Activated CD8-positive, alpha-beta memory T cell treated with anti-CD3 and anti-CD28 coated beads, Interleukin-2, amount 50 U/mL, for 48 hours (primary cell): ENCODE measurements at places on chromosomes 2 and 18.

DNA sequence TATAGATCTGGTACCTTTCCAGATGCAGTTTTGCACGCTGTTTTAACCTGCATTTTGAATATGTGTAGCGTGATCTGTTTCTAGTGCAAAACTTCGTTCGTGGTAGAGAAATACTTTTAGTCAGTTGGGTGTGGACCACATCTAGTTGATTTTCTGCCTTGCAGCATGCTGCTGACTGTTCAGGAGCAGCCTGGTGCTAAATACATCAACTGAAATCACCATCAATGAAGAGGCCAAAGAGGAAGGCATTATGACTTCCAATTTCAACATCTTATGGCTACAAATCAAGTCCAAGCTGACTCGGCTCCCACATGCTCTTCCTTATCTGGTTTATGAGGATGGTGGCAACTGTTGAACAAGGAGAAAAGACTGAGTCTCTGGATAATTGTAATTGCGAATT, 298.5 kb downstream of the ZNF521 start:
- no peak for DNase-seq

- no peak for DNase-seq
Measured at GRCh38 chr2:9565436-9566153, 10.0 kb upstream of the ADAM17 start.

DNA sequence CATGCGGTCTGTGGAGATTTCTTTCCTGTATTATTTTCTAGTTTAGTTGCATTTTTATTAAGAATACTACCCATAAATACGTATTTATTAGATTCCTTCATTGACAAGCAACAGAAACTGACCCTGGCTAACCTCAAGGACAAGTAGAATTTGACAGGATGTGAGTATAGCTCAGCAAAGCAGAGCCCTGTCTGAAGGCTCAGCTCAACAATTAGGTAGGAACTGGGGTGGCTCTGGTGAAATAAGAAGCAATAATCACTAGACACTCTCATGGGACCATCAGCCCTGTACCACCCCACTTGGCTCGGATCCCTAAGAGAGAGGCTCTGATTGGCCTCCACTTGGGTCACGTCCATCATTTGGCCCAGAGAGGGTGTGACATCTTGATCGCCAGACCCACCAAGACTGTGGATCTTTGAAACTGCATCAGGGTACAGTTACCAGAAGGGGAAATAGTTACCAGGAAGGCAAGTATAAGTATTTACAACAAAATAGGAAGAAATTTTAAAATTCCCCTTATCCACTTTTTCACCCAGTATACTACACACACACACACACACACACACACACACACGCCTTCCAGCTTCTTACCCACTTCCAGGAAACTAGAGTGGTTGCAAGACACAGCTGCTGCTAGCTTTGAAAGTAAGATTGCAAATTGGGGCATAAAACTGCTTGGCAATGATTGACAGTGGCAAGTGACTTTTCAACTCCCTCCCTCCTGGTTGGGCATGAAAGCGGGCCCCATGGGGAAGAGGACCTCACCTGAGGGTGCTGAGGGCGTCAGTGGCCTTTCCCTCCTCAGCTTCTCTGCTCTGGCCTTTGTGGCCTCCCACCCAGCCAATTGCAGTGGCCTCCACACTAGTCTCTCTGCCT, 41.8 kb downstream of the KCTD18 start:
- DNase-seq = no peak

DNA sequence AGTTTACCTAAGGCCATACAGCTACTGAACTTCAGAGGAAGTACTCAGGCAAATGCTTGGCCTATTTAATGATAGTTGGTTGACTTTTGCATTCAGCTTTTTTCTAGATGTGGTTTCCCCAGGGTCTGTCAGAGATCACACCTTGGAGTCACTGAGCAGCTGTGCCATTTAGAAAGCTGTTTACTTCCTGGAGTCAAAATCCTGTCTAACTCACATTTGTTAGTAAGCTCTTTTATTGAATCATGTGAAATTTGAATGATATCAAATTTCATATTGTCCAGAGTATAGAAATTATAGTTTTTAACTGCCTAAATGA, 7.6 kb upstream of the TRIB2 start:
- DNase-seq = no peak

DNA sequence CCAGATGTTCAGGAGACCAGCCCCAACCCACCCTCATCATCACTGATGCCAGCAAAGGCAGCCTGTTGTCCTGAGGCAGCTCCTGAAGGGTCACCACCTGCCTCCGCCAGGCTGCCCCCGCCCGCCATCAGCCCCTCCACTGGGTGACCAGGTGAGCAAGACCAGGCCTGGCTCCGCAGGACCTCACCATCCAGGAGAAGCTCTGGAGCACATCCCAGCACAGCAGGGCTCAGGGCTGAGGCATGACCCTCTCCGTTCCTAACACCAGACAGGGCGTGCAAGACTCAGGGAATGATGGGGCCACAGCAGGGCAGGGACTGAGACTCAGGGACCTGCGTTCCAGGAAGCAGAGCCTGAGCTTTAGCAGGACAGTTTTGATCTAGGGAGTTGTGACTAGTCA, 218.8 kb upstream of the RAB6C start:
- no peak for DNase-seq

GRCh38 chr2:231464576-231465540, 574 bp upstream of the NCL start:
- DNase-seq = peak; percentile 99

GRCh38 chr2:6644261-6644660, 221.4 kb downstream of the CMPK2 start:
- no peak for DNase-seq

DNA sequence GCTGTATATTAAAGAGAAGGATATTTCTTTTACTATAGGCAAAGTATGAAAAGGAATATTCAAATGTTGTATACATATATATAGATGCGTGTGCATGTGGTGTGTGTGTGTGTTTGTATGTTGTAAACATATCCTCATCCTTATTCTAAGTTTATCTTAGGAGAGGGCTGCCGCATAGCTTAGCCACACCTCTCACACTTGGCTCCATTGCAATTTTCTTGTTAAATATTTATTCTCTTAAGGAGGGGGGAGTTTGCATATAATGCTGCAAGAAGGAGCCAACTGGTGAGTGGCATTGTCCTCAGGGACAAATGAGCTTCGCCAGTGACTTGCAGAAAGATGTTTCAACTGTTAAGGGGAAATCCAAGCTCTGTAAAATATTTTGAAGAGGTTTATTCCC, 360.1 kb upstream of the RND3 start:
- no peak for DNase-seq

- DNase-seq = no peak
Measured at GRCh38 chr2:69092857-69093256, 79.9 kb downstream of the ANTXR1 start.

DNA sequence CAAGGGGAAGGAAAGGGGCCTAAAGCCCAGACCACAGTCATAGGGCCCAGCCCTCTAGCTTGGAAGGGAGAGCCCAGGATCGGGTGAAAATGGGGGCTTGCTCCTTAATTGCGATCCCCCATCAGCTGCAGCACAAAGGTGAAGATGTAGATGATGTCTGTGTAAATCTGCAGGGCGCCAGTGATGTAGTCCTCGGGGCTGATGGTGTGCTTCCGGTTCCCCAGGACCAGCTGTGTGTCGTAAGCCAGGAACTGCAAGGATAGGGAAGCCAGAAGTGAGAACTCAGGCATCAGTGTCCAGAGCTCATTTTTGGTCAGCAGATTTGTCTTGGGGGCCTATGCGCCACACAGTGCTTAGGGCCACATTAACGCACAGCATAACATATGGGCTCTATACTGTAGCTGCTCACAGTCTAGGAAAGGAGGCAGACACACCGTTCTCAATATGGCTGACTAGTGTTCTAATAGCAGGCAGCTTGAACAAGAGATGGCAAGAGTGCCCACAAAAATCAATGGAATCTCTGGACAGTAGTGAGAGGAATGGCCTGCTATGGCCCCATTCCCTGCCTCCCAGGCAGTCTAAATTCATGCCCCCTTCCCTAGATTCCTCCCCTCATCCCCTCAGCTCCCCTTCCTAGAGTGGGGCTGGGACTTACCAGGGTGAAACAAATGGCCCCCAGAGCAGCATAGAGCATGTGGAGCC, 5.2 kb downstream of the PNKD start:
- DNase-seq = no peak

- no peak for DNase-seq
Measured at GRCh38 chr2:128384446-128384845, 65.8 kb upstream of the HS6ST1 start.

GRCh38 chr2:42077343-42077742, 29.5 kb downstream of the PKDCC start:
- DNase-seq = no peak

DNA sequence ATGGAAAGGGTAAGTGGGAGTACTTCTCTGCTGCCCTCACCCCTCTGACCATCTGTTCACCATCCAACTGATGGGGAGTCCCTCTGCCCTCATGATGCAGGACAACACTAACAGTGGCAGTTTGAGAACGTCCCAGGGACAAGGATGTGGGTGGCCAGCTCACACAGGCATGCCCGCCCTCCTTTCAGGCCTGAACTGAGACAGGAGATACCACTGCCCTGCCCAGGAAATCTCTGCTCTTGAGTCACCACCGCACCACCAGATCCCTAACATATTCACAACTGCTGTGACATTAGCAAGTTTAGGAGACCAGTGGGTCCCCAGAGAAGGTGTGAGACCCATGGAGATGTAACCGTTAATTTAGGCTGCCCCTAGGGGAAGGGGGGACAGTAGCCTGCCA, 66.2 kb downstream of the TRAPPC8 start:
- no peak for DNase-seq

GRCh38 chr2:9995059-9995458, 43.6 kb downstream of the GRHL1 start:
- peak; percentile 13 for DNase-seq

GRCh38 chr2:43443282-43443681, 152.6 kb downstream of the THADA start:
- DNase-seq = no peak

DNA sequence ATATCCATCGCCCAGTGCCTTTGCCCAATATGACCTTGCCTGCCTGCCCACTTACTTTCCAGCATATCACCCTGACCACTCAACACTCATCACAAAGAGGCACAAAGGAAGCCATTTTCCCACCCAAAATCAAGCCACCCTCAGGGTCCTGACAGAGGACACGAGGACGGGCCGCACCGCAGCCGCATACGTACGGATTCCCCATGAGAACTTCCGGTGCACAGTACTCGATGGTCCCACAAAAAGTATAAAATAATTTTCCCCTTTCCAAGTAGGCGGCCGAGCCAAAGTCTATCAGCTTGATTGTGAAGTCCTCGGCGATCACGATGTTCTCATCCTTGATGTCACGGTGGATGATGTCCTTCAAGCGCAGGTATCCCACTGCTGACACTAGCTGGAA, 10.0 kb upstream of the MTERF4 start:
- DNase-seq = no peak

DNA sequence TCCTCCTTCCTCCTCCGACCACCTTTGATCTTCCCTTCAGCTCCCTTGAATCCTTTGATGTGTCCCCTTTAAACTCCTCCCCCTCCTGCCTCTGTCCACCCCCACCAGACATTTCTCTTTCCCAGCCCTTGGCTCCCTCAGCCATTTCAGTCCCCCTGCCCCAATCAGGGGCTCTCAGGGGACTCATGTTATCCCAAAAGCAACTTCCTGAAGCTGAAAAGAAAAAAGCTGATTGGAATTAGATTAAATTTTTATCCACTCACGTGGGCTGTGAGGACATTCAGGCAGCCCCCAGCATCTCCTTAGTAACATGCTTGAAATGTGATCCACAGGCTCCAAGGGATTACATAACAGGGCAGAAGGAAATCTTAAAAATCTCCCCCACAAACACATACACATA, 81.3 kb downstream of the NEURL3 start:
- DNase-seq = no peak

DNA sequence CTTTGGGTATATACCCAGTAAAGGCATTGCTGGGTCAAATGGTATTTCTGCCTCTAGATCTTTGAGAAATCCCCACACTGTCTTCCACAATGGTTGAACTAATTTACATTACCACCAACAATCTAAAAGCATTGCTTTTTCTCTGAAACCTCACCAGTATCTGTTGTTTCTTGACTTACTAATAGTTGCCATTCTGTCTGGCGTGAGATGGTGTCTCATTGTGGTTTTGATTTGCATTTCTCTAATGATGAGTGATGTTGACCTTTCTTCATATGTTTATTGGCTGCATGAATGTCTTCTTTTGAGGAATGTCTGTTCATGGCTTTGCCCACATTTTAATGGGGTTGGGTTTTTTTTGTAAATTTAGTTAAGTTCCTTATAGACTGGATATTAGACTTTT, 382.6 kb upstream of the ZNF804A start:
- DNase-seq = no peak

DNA sequence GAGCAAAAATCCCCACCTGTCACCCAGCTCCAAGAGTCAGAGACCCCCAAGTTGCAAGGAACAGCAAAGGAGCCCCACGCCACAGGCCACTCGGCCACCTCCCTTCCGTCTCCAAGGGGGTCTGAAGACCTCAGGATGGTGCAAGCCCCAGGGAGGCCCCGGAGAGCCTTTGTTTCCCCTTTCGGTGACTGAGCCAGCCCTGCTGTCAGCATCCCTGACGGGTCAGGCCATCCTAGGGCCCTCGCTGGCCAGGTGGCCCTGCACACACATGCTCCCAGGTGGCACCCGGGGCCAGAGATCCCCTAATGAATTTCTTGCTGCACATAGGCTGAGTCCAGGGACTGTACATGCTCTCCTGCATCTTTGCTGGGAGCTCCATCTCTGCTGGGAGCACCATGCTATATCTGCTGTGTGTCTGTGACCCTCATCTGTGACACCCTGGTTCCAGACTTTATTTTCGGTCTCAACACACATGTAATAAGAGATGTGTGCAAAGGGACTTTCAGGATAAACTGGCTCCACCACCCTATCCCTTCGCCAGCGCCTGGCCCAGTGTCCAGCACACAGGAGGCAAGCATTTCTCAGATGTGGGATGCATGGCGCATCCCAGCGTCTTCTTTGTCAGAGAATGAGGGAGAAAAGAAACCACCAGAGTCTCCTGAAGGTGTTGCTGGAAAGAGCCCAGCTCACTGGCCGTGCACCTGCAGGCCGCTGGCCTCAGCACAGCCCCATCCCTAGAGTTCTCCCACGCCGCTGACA, 27.4 kb downstream of the ADI1 start:
- peak; percentile 44 for DNase-seq

GRCh38 chr18:57134618-57135135, 12.2 kb upstream of the BOD1L2 start:
- DNase-seq = no peak

- no peak for DNase-seq
Measured at GRCh38 chr18:67363694-67364093, 152.8 kb downstream of the DSEL start.

DNA sequence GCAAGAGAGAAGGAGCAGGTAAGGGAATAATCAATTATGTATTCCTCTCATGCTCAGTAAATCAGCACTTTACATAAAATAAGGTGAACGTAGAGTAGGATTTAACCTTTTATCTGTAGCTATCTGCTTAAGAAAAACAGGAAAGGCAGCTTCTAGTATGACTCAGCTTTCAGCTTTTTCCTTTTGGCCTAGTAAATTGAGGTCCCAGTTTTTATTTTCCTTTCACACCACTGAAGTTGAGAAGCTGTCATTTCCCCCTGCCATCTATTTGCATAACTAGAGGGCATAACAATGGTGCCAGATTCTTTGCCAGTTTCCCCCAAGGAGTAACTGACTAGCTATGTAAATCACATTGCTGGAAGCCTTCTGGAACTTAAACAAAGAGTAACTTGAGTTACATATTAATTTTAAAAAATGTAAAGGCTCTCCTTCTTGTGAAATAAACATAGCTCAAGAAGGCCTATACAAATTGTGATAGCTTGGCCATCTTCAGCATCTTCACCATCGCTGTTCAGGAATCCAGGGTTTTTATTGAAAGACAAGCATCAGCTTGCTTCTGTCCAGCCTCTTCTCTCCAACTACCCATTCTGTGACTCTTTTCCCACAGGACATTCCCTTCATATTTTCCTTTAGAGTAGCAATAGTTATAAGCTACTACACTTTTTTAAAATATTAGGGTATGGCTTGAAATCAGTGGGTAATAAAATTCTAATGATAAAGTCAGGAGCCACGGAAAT, 97.0 kb downstream of the KYNU start:
- no peak for DNase-seq
